ENCODE measurements at places on chromosomes 2 and 18. TPM values are rescaled to one million over a fixed set of nuclear protein-coding genes. Genes with fewer than 3 reads are reported as not detected.

SLC19A3 gene
- 2.1 TPM for total RNA-seq

IL36G gene
- 24.7 TPM for total RNA-seq

CD8B2 gene
- 0.13 TPM for total RNA-seq

CCDC141 gene
- total RNA-seq = not detected

LIMS3 gene
- 0.81 TPM for total RNA-seq

LOXL3 gene
- 0.17 TPM for total RNA-seq

ASB18 gene
- not detected for total RNA-seq

TSGA10 gene
- total RNA-seq = 9.1 TPM

ARHGAP28 gene
- 1.8 TPM for total RNA-seq

CCDC148 gene
- total RNA-seq = 0.55 TPM

VWA3B gene
- not detected for total RNA-seq

CPLX4 gene
- not detected for total RNA-seq

GDF7 gene
- 2.7 TPM for total RNA-seq

ACP1 gene
- 50.9 TPM for total RNA-seq

KIF1A gene
- 4.3 TPM for total RNA-seq

SLC30A3 gene
- 0.15 TPM for total RNA-seq

ANO7 gene
- 0.19 TPM for total RNA-seq

SOX11 gene
- 0.21 TPM for total RNA-seq

MRO gene
- total RNA-seq = not detected

ALK gene
- total RNA-seq = not detected

COL4A3 gene
- 0.29 TPM for total RNA-seq

FOXD4L1 gene
- not detected for total RNA-seq

ZNF638 gene
- total RNA-seq = 114 TPM

TRPM8 gene
- 0.46 TPM for total RNA-seq

SPHKAP gene
- 0.23 TPM for total RNA-seq

TRIM43B gene
- not detected for total RNA-seq

TP53I3 gene
- total RNA-seq = 10.5 TPM

ALLC gene
- 0.23 TPM for total RNA-seq

CDK5R2 gene
- total RNA-seq = not detected

CPS1 gene
- 5.1 TPM for total RNA-seq

All from lower leg skin (tissue), 4 donors.